Right lobe of liver (tissue), 6 donors: ENCODE measurements at places on chromosomes 7 and 10. TPM values are rescaled to one million over a fixed set of nuclear protein-coding genes. Genes with fewer than 3 reads are reported as not detected.

- H3K27me3 ChIP-seq: no peaks in the 10 kb centered on the region
- no peaks in the 10 kb centered on the region for H3K4me1 ChIP-seq
- H3K27ac ChIP-seq: no peak overlapping the region
- H3K36me3 ChIP-seq: no peaks in the 10 kb centered on the region
- no peak for DNase-seq
Measured at GRCh38 chr7:116441534-116441933, 58.0 kb upstream of the CAV2 start.

GRCh38 chr10:59225211-59225610, 48.8 kb downstream of the PHYHIPL start:
- H3K27ac ChIP-seq: no peak overlapping the region
- H3K27me3 ChIP-seq: no peaks in the 10 kb centered on the region
- H3K4me3 ChIP-seq: no peak overlapping the region

DNA sequence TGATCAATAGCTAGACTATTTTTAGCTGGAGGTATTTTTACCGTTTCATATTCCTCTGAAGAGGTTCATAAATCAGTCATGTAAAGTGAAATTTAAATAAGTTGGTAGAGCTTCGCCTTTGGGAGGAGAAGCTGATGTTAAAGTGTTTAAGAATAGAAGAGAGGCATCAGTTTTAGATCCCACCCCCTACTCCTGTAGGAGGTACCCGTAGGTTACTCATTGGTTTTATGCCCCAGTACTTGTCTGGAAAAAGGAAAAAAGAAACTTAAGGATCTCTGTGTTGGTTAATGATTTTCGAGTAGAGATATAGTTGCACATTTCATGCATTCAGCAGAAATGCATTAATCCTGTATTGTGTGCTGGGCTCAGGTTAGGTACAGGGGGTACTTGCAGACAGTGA, 8.7 kb downstream of the ZNF365 start:
- H3K27ac ChIP-seq: no peak overlapping the region
- no peak for DNase-seq
- no peaks in the 10 kb centered on the region for H3K27me3 ChIP-seq
- H3K36me3 ChIP-seq: no peaks in the 10 kb centered on the region

GRCh38 chr10:114515298-114515914, 111.1 kb upstream of the AFAP1L2 start:
- peaks cover 4% of the 10 kb centered on the region for H3K36me3 ChIP-seq
- H3K27ac ChIP-seq: no peak overlapping the region

Gene UTF1
- total RNA-seq: not detected

DNA sequence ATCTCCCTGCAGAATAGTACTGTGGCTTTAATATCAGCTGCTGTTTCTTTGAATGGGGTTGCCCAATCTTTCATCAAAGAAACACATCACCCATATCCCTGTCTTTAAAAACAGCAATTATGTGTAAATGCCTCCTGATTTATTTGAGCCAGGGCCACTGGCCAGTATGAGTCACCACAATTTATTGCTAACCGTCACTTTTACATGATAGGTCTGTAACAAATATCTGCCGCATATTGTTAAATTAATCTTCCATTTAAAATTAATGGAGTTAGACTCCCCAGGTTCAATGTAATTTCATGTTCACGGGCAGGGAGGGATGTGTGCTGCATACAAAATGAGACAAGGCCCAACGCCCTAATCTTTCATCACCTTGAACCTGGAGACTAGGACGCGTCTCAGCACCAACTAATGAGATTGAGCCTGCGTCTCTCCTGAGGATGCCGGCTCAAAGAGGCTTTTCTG, 673.4 kb downstream of the AUTS2 start:
- H3K36me3 ChIP-seq: no peaks in the 10 kb centered on the region

- no peaks in the 10 kb centered on the region for H3K36me3 ChIP-seq
- DNase-seq: no peak
- H3K4me1 ChIP-seq: no peaks in the 10 kb centered on the region
Measured at GRCh38 chr7:148385009-148385682, 205.4 kb upstream of the C7orf33 start.

Gene EVX1
- not detected for total RNA-seq

Gene BMPER
- total RNA-seq: 17.1 TPM

Gene PRDX3
- 214 TPM for total RNA-seq

DNA sequence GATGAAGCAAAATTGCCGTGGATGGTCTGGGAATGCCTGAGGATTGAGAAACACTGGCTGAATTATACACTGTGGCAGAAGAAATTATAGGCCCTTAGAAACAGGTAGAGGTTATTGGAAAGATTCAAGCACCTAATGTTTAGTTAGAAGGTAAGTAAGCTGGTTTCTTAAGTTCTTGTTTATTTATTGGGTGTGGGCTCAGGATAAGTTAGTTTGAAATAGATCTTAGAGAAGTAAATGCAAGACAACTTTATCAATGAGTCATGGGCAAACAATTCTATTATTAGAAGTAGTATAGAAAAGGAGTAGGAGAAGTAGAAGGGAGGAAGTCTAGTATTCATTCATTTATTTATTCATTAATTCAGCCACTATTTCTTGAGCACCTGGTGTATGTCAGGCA, 96.5 kb downstream of the KAT6B start:
- no peaks in the 10 kb centered on the region for H3K36me3 ChIP-seq
- peaks cover 17% of the 10 kb centered on the region for H3K4me1 ChIP-seq
- no peak for DNase-seq
- no peaks in the 10 kb centered on the region for H3K27me3 ChIP-seq
- no peak overlapping the region for H3K27ac ChIP-seq

Gene YKT6
- total RNA-seq: 20.7 TPM
